Omental fat pad (tissue), 4 donors: ENCODE measurements at places on chromosomes 7 and 10.
A peak's percentile ranks its signal among the peaks of the same experiment; 100 is the strongest.

- no peak for DNase-seq
Observed at GRCh38 chr7:40356871-40357709, 222.3 kb downstream of the SUGCT start.

DNA sequence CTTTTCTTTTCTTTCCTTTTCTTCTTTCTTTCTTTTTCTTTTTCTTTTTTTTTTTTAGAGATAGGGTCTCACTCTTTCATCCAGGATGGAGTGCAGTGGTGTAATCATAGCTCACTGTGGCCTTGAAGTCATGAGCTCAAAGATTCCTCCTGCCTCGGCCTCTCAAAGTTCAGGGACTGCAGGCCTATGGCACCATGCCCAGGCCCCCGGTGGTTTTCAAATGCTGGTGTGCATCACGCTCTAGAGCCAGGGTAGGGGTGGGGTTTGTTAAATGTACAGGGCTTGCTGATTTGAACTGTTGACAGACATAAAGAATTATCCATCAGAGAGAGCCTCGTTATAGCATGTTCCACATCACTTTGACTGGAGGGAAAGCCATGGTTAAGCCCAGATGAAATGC lies 5.8 kb downstream of the MINDY4 start:
- no peak for DNase-seq

DNA sequence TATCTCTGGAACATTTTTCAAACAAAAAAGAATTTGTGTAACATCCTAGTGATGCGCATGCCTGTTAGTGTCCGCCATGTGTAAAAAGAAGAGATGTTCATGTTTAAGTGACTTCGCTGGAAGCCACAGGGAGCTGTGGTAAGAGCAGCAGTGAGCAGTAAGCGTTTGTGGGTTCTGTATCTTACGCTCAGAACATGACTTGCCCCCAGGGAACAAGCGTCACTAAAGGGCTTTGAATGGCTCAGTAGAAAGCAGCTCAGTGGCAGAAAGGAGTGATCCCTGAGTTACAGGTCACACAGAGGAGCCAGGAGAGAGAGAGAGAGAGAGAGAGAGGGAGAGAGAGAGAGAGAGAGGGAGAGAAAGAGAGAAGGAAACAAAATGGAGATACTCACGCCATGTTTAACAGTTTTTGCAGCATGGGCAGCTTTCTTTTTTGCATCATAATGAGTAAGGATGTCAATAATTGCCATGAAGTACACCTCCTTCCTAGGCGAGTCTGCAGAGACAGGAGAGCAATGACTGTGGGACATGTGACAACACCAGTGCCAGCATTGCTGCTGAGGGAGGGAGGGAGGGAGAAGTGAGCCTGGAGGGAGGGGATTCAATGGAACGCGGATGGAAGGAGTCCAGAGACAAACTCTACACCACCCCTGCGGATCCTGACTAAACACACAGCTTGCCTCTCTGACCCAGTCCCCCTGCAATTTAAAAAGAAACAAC lies 174.6 kb downstream of the PIP4K2A start:
- no peak for DNase-seq

- DNase-seq, result no peak
Observed at GRCh38 chr7:31099451-31100444, 47.6 kb downstream of the ADCYAP1R1 start.

- no peak for DNase-seq
Observed at GRCh38 chr7:140659856-140660255, 12.9 kb upstream of the ADCK2 start.

- no peak for DNase-seq
Observed at GRCh38 chr7:134618756-134619530, 27.7 kb upstream of the BPGM start.

- DNase-seq, result no peak
Observed at GRCh38 chr10:11328264-11329061, 283.0 kb downstream of the USP6NL start.

DNA sequence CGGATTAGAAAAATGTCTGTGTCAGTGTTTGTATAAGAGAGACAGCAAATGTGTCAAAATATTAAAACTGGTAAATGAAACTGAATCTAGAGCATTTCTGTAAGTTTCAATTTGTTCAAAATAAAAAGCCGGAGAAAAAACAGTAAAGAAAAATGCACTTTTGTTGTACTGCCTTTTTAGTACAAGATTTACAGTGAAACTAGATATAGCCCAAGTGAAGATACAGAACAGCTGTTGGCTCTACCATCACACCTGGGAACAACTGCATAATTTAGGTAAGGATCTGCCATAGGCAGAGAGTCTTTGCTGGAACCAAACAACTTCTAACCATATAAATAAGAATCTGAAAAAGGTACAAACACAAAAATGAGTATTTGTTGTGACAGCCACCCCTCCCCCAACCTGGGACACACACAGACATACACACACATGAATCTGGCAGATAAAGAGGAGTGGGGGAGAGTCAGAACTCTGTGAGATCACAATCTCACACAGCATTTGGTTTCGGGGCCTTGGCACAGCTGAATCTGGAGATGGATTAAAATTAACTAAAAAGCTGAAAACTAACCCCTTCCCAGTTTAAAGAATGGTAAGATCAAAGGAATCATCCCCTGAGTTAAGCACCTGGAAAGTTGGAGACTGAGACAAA lies 54.8 kb downstream of the DPY19L1 start:
- no peak for DNase-seq

GRCh38 chr7:17593819-17594419 lies 295.5 kb downstream of the AHR start:
- DNase-seq, result no peak

DNA sequence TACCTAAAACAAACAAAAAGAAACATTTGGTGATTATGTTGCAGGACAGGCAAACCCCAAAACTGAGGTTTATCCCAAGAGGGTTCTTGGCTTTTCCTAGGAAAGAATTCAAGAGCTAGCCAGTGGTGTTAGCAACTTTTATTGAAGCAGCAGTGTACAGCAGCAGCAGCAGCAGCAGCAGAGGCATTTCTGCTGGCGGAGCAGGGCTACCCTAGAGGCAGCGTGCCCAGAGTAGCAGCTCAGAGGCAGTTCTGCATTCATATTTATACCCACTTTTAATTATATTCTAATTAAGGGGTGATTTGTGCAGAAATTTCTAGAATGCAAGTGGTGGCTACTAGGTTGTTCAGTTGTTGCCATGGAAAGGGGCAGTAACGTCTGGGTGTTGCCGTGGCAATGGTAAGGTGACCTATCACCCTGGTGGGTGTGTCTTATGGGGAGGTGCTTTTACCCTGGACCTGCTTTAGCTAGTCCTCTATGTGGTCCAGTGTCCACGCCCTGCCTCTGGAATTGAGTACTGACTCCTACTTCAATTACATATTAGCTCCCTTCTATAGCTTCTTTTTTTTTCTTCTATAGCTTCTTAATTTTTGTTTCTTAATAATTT lies 53.9 kb downstream of the VCL start:
- no peak for DNase-seq

GRCh38 chr10:108586424-108586823 lies 1336.9 kb downstream of the XPNPEP1 start:
- no peak for DNase-seq

DNA sequence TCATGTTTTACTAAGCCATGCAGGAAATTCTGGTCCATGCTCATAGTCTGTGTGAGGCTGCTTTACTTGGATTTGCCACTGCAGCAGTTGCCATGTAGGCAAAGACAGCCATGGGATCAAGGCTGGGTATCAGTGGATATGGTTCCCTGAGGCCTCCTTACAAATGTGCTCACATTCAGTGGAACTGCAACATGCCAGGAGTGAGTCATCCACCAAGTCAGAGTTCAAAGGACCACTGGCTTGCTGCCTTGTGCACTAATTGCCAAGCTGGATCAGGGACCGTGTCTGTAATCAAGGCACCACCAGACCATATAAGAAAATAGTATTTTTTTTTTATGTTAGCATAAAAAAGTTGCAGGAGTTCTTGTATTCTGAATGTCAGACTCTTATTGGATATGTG lies 101.0 kb downstream of the CDCA7L start:
- DNase-seq, result no peak

- no peak for DNase-seq
Observed at GRCh38 chr10:132482090-132482800, 55.3 kb upstream of the INPP5A start.

- DNase-seq, result no peak
Observed at GRCh38 chr10:116892907-116893685, 43.8 kb downstream of the ENO4 start.

GRCh38 chr10:82558014-82558607 lies 683.1 kb downstream of the NRG3 start:
- DNase-seq, result no peak

- DNase-seq, result peak; percentile 93
Observed at GRCh38 chr7:36115448-36116321, 37.4 kb upstream of the EEPD1 start.

DNA sequence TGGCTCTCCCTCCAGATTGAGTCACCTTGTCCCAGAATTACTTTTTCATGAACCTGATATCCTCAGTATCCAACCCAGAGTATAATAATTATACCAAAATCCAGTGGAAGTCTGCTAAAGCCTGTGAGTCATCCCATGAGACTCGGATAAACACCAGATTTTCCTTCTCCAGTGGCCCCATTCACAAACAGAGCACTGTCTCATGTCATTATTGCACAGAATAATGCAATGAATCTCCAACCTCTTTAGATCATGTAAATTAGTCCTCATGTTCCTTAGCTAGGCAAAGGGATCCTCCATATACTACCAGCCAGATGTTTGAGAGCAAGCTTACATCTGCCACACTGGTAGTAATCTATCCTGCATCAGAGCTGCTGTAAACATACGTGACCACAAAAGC lies 89.0 kb downstream of the AMPH start:
- no peak for DNase-seq

GRCh38 chr7:33054261-33054964 lies 8.2 kb downstream of the NT5C3A start:
- no peak for DNase-seq

DNA sequence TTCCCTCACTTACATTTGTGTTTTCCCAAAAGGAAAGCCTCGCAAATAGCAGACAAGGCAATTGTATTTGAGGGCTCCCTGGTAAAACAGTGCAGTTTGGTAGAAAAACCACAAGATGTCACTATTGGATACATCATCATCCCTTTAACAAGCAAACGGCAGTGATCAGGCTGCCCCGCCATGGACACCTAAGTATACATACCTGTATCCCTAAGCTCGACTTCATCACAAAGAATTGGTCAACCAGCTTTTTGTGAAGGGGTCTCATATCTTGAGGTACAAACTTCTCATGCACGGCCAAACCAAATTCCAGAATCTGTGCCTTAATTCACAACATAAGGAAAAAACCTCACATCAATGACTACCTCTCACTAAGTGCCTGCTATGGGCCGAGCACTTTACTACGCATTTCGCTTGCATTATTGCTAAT lies 179.5 kb upstream of the IMMP2L start:
- no peak for DNase-seq

DNA sequence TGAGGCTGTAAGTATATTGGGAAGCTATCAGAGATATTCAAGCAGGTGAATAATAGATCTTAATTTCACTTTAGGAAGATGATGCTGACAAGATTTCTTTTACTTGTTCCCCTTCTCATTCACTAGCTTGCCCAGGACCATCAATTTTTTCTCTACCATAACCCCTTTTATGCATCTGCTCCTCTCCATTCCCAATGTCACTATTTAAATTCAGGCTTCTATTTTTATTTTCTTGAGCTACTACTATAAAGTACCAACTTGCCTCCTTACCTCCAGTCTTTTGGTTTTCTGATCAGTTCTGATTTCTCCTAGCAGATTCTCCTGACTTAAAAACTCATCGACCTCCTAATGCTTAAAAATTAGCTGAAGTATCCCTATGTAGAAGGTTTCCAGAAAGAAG lies 97.7 kb upstream of the SMIM30 start:
- DNase-seq, result no peak

DNA sequence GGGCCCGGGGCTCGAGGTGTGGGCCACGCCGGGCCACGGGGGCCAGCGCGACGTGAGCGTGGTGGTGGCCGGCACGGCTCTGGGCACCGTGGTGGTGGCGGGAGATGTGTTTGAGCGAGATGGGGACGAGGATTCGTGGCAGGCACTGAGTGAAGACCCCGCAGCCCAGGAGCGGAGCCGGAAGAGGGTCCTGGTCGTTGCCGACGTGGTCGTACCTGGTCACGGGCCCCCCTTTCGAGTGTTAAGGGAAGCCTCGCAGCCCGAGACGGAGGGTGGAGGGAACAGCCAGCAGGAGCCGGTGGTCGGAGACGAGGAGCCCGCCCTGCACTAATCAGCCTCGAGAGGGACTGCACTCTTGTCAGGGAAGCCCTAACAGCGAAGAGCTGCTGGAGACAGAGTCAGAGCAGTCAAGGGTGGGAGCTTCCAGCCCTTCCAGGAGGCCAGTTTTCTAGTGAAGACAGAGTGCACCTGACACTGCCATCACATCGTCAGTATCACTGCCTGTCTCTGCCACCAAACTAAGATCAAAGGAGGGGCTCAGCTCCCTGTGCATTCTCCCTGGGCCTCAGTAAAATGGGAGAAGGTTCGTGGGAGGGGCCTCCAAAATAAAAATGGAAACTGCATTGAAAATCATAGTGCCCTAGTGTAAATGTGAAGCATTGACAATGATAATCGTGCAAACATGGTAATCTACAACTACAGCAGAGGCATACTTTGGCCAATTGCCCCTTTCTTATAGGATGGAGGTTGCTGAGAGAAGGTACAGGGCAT lies 1.3 kb downstream of the MBLAC1 start:
- no peak for DNase-seq

DNA sequence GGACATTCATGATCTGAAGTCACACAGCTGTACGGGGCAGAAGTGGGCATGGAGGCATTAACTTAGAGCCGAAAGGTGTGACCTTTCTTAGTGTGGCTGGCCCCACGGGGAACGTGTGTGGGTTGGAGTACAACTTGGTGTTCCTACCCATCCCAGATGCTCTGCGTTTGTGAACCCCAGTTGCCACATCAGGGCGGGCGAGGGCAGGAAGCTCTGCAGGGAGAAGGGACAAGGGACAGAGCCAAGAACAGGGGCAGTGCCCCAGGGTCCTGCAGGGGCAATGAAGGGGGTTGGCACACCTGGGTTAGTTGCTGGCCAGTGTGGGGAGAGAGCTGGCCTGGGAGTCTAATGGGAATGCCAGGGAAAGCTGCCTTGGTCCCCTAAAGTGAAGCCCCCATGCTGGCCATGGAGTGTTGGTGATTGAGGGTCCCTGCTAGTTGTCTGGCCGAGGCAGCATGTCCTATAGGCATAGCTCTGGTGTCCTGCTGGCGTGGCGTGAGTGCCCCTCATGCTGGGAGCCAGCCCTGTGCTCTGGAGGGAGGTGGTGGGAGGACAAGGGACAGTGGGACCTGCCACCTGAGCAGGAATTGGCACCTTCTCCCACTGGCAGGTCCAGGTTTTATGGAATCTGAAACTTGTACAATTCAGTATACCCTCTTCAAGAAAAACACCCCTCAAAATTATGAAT lies 18.9 kb downstream of the HTRA1 start:
- DNase-seq, result no peak

- DNase-seq, result no peak
Observed at GRCh38 chr10:100912013-100912604, 654 bp upstream of the SLF2 start.

DNA sequence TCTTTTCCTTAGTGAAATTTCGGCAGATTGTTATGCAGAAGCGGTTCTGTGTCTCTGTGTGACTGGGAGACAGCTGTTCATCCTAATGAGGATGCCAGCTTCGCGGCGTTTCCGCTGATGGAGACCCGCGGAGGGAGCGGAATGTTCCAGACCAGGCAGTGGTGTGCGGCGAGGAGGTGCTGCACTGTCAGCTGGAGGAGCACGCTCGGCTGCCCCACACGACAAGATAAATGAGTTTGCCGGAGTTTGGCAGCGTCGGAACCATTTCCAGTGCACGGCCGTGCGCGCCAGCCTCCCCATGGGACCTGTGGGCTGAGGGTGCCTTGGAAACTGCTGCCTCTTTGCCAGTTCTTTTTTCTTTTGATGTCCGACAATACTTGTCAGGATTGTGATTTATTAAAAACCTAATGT lies 64.6 kb downstream of the WDR37 start:
- no peak for DNase-seq
